PC-9 (cell line): ENCODE measurements at places on chromosomes 6 and 20. TPM values are rescaled to one million over a fixed set of nuclear protein-coding genes. Genes with fewer than 3 reads are reported as not detected.

DNA sequence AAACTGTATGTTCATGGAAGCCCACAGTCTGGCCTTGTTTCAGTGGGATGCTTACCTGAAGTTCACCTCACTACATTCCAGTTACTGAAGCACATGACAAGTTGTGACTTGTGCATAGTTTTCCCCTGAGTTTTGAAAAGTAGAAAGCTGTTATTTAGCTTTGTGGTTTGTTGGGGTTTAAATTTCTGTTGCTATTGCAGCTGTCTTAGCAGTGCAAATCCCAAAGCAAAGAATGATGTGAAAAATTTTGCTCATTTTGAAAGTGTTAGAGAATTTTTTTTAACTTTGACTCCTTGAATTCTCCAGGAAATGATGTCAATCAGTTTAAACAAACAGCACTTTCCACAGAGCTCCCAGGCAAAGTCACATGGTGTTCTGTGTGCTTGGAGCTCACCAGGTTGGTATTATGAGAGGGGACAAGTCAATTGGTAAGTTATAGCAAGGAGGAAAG, 268.4 kb downstream of the ADGRG6 start:
- H3K27ac ChIP-seq: no peak overlapping the region
- H3K27me3 ChIP-seq: no peaks in the 10 kb centered on the region
- no peak overlapping the region for H3K4me3 ChIP-seq
- DNase-seq: no peak
- H3K4me1 ChIP-seq: peaks cover 20% of the 10 kb centered on the region
- no peaks in the 10 kb centered on the region for H3K36me3 ChIP-seq

DNA sequence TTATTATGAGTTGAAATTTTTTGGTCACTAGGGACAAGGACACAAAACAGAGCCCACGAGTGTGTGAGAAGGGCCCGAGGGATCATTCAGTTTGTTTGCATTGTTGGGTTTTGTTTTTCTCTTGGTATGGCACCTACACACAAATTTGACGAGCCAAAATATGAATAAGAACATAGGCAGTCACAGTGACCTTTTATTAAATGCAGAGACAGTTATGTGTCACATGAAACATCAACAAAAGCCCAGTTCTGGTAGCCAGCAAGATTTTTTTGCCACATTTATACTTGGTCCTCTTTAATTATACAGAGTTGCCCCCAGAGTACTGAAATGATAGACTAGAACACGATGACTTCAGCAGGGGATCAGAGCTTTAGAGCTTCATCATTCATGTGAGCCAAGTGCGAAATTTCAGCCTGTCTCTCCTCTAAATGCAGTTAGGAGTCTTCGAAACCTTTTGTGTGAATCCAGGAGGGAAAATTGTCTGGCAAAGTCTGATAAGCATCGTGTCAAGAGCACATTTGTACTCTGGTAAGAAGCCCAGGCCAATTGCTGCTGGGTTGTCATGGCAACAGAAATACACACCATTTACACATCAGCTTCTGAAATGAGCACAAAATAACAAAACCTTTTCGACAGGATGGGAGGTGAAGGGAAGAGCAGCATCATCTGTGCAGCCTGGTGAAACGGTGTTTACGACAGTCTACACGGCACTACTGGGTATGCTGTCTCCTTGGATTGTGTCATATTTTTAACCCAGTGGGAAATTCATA, 79.2 kb upstream of the RIPOR2 start:
- H3K4me1 ChIP-seq: peaks cover 67% of the 10 kb centered on the region
- H3K27me3 ChIP-seq: no peaks in the 10 kb centered on the region
- no peak overlapping the region for H3K4me3 ChIP-seq
- H3K36me3 ChIP-seq: no peaks in the 10 kb centered on the region
- no peak for DNase-seq
- no peak overlapping the region for H3K27ac ChIP-seq

DNA sequence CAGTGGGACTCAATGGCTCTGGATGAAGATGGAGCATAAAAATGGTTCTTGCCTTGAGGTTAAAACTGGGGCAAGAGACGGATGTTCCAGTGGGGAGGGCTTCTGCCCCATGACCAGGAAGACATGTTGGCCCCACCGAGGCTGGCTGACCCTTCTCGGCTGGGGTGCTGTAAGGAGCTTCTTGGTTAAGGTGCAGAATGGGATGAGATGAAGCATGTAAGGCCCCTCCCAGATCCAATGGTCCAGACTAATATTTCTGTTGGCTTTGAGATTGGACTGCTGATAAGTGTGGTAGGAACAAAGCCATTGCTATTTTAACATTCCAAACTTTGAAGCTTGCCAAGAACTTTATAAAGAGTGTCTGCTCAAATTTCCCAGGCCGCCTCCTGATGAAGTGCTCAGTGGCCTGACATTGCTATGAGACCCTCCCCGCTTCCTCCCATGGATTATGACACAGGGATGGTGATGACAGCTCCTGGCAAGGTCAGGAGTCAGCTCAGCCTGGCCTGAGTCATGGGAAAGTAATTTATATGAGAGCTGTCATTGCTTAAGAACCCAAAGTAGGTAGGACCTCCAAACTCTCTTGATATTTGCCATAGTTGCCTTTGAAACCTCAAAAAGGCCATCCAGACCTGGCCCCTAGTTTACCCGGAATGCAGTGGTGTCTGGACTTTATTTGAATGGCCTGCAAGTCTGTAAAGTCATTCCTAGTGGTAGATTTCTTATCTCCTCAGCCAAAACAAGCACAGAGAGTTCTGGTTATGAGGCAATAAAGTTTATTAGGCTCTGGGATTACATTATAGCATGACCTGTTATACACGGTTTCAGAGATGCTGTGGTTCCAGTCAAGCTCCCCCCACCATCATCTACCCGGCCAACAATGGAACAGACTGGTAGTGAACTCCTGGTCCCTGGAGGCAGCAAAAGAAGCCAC, 55.2 kb downstream of the TGM2 start:
- H3K4me1 ChIP-seq: peaks cover 58% of the 10 kb centered on the region
- H3K4me3 ChIP-seq: no peak overlapping the region; the same call in 1 of the 2 replicates
- peak; percentile 87 for DNase-seq
- H3K36me3 ChIP-seq: no peaks in the 10 kb centered on the region
- H3K27me3 ChIP-seq: no peaks in the 10 kb centered on the region
- H3K27ac ChIP-seq: peak overlapping the region; percentile 92

DNA sequence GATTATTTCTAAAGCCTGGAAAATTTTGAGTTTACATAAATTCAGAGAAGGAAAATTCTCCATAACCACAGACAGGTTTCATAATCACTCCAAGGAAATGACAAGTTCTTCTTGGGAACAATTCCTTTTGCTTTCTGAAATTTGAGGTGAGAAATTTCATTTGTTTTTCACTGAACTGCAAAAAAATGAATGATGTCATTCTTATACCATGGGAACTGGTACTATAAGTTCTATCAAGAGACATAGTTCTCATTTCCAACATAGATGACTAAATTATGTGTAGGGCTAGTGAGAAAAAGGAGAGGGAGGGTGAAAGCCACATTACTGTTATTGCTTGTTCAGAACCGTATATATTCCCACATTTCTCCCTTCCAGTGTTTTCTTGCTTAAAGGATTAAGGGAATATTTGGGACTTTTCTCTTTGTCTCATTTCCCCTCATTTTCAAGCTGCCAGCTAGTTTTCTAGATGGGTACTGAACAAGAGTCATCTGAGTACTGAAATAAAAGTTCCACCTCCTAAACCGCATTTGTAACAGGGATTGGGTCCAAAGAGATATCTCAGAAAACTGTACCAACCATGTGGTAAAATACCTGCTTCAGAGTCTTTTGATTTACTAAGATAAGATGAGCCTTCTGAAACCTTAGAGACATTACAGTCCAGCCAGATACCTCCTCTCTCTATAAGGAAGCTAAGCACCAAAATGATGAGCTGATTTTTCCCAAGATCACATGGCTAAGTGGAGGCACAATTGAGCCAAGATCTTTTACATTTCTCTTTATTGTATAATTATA, 144.3 kb upstream of the PRDM1 start:
- H3K27me3 ChIP-seq: no peaks in the 10 kb centered on the region
- no peaks in the 10 kb centered on the region for H3K4me1 ChIP-seq
- H3K36me3 ChIP-seq: no peaks in the 10 kb centered on the region
- DNase-seq: no peak
- H3K4me3 ChIP-seq: no peak overlapping the region
- no peak overlapping the region for H3K27ac ChIP-seq

- H3K27me3 ChIP-seq: no peaks in the 10 kb centered on the region
- no peaks in the 10 kb centered on the region for H3K36me3 ChIP-seq
- no peaks in the 10 kb centered on the region for H3K4me1 ChIP-seq
Observed at GRCh38 chr6:67698534-67698933, 936.5 kb upstream of the ADGRB3 start.

Gene NNAT
- total RNA-seq: not detected in 2 replicates

GRCh38 chr6:81476881-81477280, 275.6 kb downstream of the TENT5A start:
- DNase-seq: no peak
- H3K36me3 ChIP-seq: no peaks in the 10 kb centered on the region
- no peak overlapping the region for H3K27ac ChIP-seq
- H3K4me1 ChIP-seq: peaks cover 15% of the 10 kb centered on the region
